ENCODE measurements at places on chromosomes 7 and 10.

- no peak for DNase-seq
Observed at GRCh38 chr10:100327007-100327717, 2.9 kb downstream of the PKD2L1 start.

- DNase-seq, result no peak
Observed at GRCh38 chr10:42973870-42974692, 102.8 kb upstream of the RET start.

DNA sequence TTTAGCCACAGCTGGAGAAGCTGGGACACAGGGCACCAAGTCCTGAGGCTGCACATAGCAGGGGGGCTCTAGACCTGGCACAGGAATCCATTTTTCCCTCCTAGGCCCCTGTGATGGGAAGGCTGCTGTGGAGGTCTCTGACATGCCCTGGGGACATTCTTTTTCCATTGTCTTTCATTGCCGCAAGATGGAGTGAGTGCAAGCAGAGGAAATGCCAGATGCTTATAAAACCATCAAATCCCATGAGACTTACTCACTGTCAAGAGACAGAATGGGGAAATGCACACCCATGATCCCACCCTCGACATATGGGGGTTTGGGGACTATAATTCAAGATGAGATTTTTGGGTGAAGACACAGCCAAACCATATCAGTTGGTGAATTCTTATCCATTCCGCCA is 94.7 kb upstream of the FERD3L start:
- DNase-seq, result no peak

DNA sequence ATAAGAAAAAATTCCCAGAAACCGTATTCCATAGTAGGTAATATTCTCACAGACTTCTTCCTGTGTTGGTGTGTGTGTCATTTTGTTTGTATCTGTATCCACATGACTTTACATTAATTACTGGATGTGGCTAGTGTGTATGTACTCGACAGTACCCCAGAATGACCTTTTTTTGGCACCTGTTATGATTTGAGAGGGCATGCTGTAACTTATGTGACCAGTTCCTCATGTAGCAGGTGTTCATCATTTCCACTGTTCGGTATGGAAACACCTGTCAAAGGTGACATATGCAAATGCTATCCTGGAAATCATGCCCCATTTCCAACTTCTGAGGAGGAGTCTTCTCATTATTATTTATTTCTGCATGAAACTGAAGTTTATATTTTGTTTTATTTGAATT is 89.3 kb downstream of the ZMYND11 start:
- DNase-seq, result no peak

DNA sequence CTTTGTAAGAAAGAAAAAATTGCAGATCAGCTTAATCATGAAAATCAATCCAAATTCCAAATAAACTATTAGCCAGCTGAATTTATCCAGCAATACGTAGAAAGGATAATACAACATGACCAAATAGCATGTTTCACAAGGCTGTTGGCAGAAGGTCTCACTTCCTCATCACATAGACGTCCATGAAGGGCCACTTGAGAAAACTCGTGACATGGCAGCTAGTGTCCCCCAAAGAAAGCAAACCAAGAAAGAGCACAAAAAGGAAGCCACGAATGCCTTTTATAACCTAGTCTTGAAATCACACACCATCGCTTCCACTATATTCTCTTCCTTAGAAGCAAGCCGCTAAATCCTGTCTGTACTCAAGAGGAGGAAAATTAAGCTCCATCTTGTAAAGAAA is 105.6 kb upstream of the NRBF2 start:
- no peak for DNase-seq

DNA sequence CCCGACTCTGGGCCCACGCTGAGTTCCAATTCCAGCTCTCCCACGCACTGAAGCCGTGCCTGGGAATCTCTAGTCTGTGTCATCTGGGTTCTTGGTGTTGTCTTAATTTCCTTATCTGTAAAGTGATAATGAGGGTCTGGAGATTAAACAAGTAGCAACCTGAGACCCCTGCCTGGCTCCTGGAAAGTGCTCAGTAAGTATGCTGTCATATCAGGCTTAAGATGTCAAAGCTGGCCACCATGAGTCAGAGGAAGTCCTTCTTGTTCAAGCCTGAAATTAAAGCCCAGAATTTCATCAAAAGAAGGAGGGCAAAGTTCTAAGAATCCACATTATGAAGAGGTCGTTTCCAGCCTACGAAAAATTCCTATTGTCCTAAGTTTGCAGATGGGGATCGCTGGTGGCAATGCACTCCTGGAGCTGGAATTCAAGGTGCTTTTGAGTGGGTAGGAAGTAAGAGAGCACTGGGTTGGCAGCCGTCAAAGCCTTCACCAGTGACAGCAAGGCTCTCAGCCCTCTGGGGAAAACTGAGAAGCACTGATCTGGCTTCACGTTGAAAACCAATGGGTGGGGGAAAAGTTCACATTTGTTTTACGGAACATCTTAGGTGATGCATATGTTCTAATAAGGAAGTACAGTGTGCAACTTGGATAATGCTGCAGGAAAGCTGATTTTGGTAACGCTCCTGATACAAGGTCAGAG is 50.3 kb upstream of the NCAPG2 start:
- DNase-seq, result no peak

Measured in effector CD8-positive, alpha-beta T cell (primary cell).